ENCODE measurements at places on chromosomes 3 and 15.
A peak's percentile ranks its signal among the peaks of the same experiment; 100 is the strongest.

GRCh38 chr15:83893308-83893707, 239.4 kb downstream of the ADAMTSL3 start:
- DNase-seq, result no peak

- DNase-seq, result no peak
Measured at GRCh38 chr3:54053211-54053610, 69.1 kb upstream of the CACNA2D3 start.

DNA sequence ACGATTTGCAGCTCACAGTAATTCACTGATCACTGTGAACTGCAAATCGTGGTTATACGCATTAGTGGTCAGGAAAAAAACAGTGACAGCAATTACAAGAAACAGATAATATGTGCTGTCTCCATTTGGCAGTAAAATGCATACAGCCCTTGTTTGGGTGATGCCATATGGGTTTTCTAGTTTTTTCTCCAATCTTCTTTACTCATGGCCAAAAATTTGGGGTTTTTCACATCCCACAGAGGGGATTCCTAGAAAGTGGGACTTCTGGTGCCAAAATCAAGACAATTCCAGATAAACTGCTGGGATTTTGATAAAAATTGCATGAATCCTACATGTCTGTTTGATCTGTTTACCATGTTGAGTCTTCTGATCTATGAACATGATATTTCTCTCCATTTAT, 15.6 kb downstream of the NDN start:
- DNase-seq, result no peak

- no peak for DNase-seq
Measured at GRCh38 chr3:139778682-139779233, 101.0 kb upstream of the NMNAT3 start.

GRCh38 chr3:122679085-122679881, 1.4 kb upstream of the PARP14 start:
- DNase-seq, result peak; percentile 76

- no peak for DNase-seq
Measured at GRCh38 chr3:152226176-152226575, 42.6 kb upstream of the MBNL1 start.

DNA sequence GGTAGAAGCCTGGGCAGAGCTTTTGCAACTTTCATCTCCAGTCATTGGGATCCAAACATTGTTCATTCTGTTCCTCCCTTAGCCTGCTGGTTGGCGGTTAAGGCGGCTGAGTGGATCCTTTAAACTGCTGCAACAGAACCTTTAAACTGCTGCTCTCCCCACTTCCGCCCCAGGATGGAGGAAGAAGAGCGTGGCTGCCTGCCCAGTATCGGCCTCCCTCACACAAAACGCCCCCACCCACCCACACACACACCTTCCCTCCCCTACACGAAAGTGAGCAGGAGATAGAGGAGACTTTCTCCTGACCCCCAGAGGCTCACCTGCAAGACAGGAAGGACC, 460 bp upstream of the ZMAT3 start:
- DNase-seq, result no peak

GRCh38 chr15:43449981-43450380, 43.0 kb downstream of the TP53BP1 start:
- DNase-seq, result no peak

GRCh38 chr15:66196602-66197001, 56.9 kb downstream of the MEGF11 start:
- DNase-seq, result no peak

DNA sequence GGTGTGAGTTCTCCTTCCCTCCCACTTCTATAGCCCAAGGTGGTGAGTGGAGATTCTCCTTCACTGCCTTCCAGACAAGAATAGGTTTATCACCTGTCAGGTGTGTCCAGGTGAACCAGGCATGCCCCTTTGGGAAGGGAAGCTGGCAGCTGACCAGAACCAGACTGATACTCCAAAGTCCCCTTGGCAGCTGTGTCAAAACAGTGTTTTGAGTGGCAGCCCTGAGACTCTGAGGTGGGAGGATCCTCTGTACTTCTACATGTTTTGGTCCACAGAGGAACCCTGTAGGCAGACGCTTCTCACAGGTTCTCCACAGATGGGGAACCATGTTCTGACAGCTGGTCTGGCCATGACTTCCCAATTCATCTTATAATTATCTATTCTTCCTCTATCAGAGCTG, 30.1 kb downstream of the ISL2 start:
- no peak for DNase-seq

DNA sequence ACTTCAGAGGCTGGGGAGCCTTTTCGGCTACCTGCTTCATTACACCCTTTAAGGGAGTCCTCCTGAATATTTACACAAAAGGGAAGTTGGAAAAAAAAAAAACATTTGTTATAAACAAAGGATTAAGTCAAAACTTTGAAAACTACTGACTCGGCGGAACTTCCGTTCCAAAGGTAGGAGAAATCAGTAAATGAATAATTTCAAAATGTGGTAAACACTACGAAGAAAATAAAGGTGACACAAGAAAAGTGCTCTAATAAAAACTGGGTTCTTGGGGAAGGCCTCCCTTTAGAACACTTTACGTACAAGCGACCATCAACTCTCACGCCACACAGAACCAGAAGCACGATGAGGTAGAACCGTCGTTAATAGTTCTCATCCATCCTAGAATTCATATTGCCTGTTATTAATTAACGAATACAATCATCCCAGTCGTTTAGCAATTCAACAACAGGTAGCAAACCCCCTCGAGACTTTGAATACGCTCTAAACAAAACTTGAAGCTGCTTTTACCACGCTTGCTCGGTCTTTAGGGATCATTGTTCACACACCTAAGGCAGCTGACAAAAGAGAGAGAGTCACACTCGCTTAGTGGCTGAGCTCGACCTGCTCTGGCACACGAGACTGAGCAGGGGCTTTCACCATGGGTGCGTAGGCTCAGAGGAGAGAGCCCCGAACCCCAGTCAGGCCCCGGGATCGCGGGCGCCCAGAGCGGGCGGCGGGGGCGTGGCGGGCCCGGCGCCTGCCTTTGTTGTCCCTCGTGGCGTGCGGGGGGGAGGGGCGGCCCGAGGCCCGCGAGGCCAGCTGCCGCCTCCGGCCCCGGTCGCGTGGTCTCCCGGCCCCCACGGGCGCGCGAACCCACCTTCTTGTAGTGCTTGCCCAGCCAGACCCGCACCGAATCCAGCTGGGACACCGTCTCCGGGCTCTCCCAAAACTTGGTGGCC, 680 bp downstream of the SMARCC1 start:
- DNase-seq, result peak; percentile 4

- DNase-seq, result no peak
Measured at GRCh38 chr15:74122403-74123130, 7.8 kb upstream of the ISLR2 start.

- DNase-seq, result peak; percentile 7
Measured at GRCh38 chr3:99656624-99657023, 18.2 kb downstream of the COL8A1 start.

DNA sequence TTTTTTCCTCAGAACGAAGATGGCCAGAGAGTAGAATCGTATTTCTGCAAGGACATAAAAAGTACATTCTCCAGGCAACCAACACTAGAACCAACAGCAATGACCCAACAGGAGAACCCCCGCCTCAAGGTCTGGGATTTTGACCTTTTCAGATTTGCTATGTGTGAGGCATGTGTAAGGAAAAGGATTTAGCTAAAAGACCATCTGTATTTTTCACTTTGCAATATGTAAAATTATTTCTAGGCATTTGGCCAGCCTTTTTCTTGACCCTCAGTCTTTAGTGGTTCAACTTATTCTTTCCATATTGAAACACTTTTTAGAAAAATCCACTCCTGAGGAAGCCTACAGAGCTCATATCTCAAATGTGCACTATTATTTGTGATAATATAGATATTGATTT, 219.2 kb upstream of the GOLGA6L4 start:
- no peak for DNase-seq

GRCh38 chr15:77855871-77856270, 221.6 kb downstream of the TBC1D2B start:
- no peak for DNase-seq

DNA sequence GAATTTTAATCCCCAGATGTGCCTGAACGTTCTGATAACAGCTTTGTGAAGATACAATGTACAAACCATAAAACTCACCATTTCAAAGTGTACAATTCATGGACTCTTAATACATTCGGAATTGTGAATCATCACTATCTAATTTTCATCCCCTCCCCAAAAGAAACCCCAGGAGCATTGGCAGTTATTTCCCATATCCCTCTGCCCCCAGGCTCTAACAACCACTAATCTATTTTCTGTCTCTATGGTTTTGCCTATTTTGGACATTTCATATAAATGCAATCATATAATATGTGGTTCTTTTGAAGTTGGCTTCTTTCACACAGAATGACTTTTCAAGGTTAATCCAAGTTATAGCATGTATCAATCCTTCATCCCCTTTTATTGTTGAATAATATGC, 25.3 kb downstream of the PRICKLE2 start:
- no peak for DNase-seq

DNA sequence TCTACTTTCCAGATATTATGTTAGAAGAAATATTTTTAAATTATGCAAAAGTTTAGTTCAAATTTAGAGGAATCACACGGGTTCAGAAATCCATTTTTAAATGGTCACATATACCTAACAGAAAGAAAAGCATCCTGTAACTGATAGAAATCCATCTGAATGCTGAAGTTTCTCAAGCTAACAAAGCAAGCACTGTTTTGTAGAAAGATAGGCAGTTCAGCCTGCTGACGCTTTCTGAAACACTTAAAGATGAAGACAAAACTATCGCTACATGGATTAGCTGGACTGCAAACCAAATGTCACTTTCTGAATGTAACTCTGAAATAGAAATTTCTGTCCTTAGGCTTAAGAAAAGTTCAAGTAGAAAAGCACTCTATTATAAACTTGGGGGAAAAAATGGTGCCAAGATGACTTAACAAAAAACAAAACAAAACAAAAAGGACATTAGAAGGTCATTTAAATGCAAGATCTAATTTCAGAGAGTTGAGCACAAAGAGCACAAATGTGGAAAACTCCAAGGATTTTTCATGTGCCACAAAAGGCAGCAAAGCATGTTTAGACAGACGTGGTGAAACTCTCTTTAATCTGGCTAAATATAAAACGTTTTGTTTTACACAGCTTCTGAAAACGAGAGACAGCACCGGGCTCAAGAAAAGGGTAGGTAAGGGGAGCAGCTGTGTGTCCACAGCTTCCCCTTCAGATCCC, 1.2 kb downstream of the PLOD2 start:
- no peak for DNase-seq
